ENCODE measurements at places on chromosomes 12 and 14. TPM values are rescaled to one million over a fixed set of nuclear protein-coding genes. Genes with fewer than 3 reads are reported as not detected.
A peak's percentile ranks its signal among the peaks of the same experiment; 100 is the strongest.

The SLC16A7 gene
- 20.4 TPM for total RNA-seq

The PTPRB gene
- total RNA-seq: not detected

The PPP1R13B gene
- total RNA-seq: 15.9 TPM

GRCh38 chr12:29707846-29708245 lies 75.9 kb downstream of the TMTC1 start:
- no peak overlapping the region for H3K27ac ChIP-seq
- H3K27me3 ChIP-seq: no peaks in the 10 kb centered on the region
- no peak for DNase-seq
- H3K4me3 ChIP-seq: no peak overlapping the region
- no peaks in the 10 kb centered on the region for H3K4me1 ChIP-seq
- no peaks in the 10 kb centered on the region for H3K36me3 ChIP-seq

- H3K36me3 ChIP-seq: peaks cover 9% of the 10 kb centered on the region
- no peak for DNase-seq
- H3K4me3 ChIP-seq: no peak overlapping the region
- no peaks in the 10 kb centered on the region for H3K27me3 ChIP-seq
Measured at GRCh38 chr12:15928870-15929571, 17.9 kb downstream of the DERA start.

DNA sequence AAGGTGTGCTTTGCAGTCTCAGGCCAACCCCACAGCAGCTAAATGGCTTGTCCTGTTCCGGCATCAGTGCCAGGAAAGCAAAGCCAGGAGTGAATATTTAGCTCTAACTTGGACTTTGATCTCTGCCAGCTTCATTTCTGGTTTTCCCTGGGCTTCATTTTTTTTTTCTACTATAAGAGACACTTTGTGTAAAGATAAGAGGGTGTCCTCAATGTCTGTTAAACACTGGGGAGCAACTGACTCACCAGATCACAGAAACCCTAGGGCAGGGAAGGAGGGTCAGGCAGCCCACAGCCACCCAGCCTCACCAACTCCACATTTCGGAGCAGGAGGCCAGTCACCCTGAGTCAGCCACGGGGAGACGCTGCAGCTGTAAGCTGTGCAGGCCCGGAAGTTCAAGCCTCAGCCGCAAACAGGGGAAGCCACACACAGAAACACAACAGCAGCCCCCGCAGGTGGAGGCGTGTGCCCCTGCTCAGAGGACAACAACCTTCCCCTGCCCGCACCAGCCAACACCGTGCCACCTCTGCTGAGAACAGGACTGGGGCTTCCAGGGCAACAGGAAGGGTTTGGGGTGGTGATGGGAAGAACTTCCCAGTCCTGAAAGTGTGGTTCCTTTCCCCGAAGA lies 6.3 kb downstream of the TNFRSF1A start:
- no peak overlapping the region for H3K27ac ChIP-seq
- H3K4me1 ChIP-seq: no peaks in the 10 kb centered on the region
- H3K36me3 ChIP-seq: peaks cover 47% of the 10 kb centered on the region
- peak; percentile 90 for DNase-seq

- H3K4me3 ChIP-seq: no peak overlapping the region
- H3K36me3 ChIP-seq: no peaks in the 10 kb centered on the region
- H3K4me1 ChIP-seq: no peaks in the 10 kb centered on the region
- H3K27me3 ChIP-seq: peaks cover 52% of the 10 kb centered on the region
- H3K27ac ChIP-seq: no peak overlapping the region
- DNase-seq: no peak
Measured at GRCh38 chr12:125194163-125194773, 129.0 kb downstream of the AACS start.

GRCh38 chr12:120869376-120869775 lies 34.8 kb downstream of the SPPL3 start:
- peaks cover 19% of the 10 kb centered on the region for H3K4me1 ChIP-seq
- H3K27ac ChIP-seq: no peak overlapping the region
- H3K27me3 ChIP-seq: no peaks in the 10 kb centered on the region
- peaks cover 7% of the 10 kb centered on the region for H3K36me3 ChIP-seq
- DNase-seq: no peak
- no peak overlapping the region for H3K4me3 ChIP-seq

- no peak overlapping the region for H3K27ac ChIP-seq
- no peaks in the 10 kb centered on the region for H3K4me1 ChIP-seq
- DNase-seq: no peak
- no peaks in the 10 kb centered on the region for H3K36me3 ChIP-seq
Measured at GRCh38 chr14:51185754-51186153, 54.3 kb upstream of the TMX1 start.

GRCh38 chr12:113297214-113297587 lies 37.7 kb downstream of the SLC8B1 start:
- peaks cover 7% of the 10 kb centered on the region for H3K36me3 ChIP-seq
- DNase-seq: no peak
- H3K4me3 ChIP-seq: no peak overlapping the region

DNA sequence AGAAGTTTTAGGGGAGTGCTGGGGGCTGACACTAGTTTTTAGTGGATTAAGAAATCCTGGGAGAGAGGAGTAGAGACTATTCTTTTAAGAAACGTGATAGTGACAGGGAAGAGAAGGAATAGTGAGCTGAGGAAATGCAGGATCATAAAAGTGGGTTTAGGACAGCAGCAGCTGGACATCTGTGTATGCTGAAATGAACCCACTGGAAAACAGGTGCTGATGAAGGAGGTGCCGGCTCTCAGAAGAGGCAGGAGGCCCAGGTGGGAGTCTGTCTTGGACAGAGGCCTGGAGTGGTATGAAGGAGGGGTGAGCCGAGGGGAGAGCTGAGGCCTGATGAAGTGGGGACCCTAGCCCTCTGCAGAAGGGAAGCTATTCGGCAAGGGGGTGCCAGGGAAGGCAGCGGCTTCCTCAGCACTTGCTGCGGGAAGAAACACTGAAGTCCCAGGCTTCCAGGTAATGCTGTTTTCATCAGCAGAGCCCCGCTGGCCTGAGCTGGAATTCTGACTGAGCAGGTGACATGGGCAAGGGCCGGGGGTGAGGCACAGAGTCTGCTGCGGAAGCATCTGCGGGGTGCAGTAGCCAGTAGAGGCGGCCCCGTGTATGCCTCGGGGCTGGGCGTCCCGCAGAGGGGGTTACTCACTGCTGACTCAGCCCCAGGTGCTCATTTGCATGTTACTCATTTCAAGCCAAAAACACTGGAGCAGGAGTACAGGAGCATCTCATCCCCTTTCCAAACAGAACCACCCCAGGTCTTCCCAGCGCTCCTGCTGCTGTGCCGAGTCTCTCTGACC lies 89.7 kb downstream of the TMCC3 start:
- no peaks in the 10 kb centered on the region for H3K36me3 ChIP-seq
- H3K4me1 ChIP-seq: peaks cover 10% of the 10 kb centered on the region
- DNase-seq: no peak

DNA sequence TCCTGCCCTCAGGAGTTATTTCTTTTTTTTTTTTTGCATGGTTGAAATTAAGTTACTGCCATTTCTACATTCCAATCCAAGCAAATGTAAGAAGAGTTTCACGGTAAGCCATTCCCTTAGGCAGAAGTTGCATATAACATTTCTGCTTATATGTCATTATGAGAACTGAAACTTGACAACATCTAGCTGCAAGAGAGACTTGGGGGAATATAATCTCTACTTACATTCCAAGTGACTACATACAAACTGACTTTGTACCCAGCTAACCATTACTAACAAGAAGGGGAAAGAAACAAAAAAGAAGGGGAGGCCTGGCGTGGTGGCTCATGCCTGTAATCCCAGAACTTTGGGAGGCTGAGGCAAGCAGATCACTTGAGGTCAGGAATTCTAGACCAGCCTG lies 7.3 kb upstream of the RESF1 start:
- peaks cover 23% of the 10 kb centered on the region for H3K4me1 ChIP-seq
- H3K27ac ChIP-seq: no peak overlapping the region
- DNase-seq: no peak
- H3K36me3 ChIP-seq: peaks cover 50% of the 10 kb centered on the region
- no peak overlapping the region for H3K4me3 ChIP-seq
- H3K27me3 ChIP-seq: no peaks in the 10 kb centered on the region

DNA sequence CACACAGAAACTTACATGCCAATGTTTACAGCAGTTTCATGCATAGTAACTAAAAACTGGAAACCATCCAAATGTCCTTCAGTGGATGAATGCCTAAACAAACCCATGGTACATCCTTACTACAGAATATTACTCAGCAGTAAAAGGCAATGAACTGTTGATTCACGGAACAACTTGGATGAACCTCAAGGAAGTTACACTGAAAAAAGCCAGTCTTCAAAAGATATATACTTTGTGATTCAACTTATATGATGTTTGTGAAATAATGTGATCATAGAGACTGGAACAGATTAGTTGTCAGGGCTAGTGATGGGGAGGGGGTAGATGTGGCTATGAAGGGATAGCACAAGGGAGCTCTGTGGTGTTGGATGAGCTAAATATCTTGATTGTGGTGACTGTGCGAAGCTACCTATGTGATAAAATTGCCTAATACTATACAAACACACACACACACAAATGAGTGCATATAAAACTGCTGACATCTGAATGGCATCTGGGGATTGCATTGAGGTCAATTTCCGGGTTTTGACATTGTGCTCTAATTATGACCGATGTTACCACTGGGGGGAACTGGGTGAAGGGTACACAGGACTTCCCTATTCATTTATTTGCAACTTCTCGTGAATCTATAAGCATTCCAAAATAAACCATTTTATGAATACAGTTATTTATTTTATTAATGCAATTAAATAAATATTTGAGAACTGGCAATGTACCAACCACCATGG lies 94.3 kb downstream of the RIN3 start:
- peaks cover 22% of the 10 kb centered on the region for H3K4me1 ChIP-seq
- no peak overlapping the region for H3K4me3 ChIP-seq
- peaks cover 6% of the 10 kb centered on the region for H3K36me3 ChIP-seq
- no peaks in the 10 kb centered on the region for H3K27me3 ChIP-seq
- H3K27ac ChIP-seq: no peak overlapping the region

The OLR1 gene
- not detected for total RNA-seq

- peaks cover 2% of the 10 kb centered on the region for H3K27me3 ChIP-seq
- H3K4me3 ChIP-seq: peak overlapping the region; percentile 59
- DNase-seq: no peak
- peak overlapping the region; percentile 59 for H3K27ac ChIP-seq
Measured at GRCh38 chr12:4214877-4215228, 58.7 kb upstream of the CCND2 start.

The DIP2B gene
- total RNA-seq: 20.3 TPM

The PLA2G1B gene
- total RNA-seq: not detected

The PLEKHD1 gene
- 0.15 TPM for total RNA-seq

- H3K27me3 ChIP-seq: peaks cover 24% of the 10 kb centered on the region
- no peaks in the 10 kb centered on the region for H3K36me3 ChIP-seq
- H3K4me3 ChIP-seq: peak overlapping the region; percentile 82
- H3K4me1 ChIP-seq: peaks cover 24% of the 10 kb centered on the region
- no peak for DNase-seq
Measured at GRCh38 chr12:48866052-48866711, 512 bp upstream of the RND1 start.

- H3K27me3 ChIP-seq: peaks cover 28% of the 10 kb centered on the region
- DNase-seq: no peak
Measured at GRCh38 chr12:54870048-54870447, 15.7 kb downstream of the MUCL1 start.

The TRPV4 gene
- not detected for total RNA-seq

The TMTC1 gene
- total RNA-seq: 0.63 TPM

- H3K27me3 ChIP-seq: no peaks in the 10 kb centered on the region
- H3K4me3 ChIP-seq: no peak overlapping the region
- no peak overlapping the region for H3K27ac ChIP-seq
- H3K36me3 ChIP-seq: peaks cover 9% of the 10 kb centered on the region
Measured at GRCh38 chr14:98977451-98977850, 294.5 kb downstream of the BCL11B start.

The TIGAR gene
- total RNA-seq: 11.8 TPM

GRCh38 chr14:38556252-38556651 lies 300.4 kb upstream of the CLEC14A start:
- H3K4me3 ChIP-seq: no peak overlapping the region
- H3K27ac ChIP-seq: no peak overlapping the region
- no peaks in the 10 kb centered on the region for H3K36me3 ChIP-seq
- DNase-seq: no peak

The NPAS3 gene
- total RNA-seq: not detected

GRCh38 chr14:87960013-87960787 lies 32.8 kb downstream of the GALC start:
- H3K4me3 ChIP-seq: no peak overlapping the region
- peaks cover 25% of the 10 kb centered on the region for H3K4me1 ChIP-seq
- H3K27ac ChIP-seq: peak overlapping the region; percentile 68

GRCh38 chr12:22477894-22478287 lies 66.5 kb downstream of the C2CD5 start:
- H3K4me3 ChIP-seq: no peak overlapping the region
- H3K4me1 ChIP-seq: peaks cover 25% of the 10 kb centered on the region
- no peaks in the 10 kb centered on the region for H3K27me3 ChIP-seq
- H3K27ac ChIP-seq: peak overlapping the region; percentile 16
- no peak for DNase-seq

DNA sequence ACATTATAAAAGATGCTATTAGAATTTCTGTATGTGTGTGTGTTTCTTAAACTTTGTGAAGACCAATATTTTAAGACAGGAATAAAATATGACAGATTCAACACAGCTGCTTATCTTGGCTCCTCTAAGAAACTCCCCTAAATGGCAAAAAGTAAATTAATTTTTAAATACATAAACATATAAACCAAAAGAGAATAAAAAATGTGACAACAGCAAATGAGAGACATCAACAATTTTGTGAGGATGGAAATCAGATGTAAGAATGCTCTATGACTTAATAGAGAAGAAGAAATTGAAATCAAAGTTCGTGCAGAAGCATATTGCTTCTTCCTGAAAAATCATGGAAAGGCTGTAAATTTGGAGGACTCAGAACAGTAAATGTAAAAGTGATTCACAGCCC lies 1083.8 kb downstream of the FLRT2 start:
- H3K36me3 ChIP-seq: no peaks in the 10 kb centered on the region
- H3K4me1 ChIP-seq: no peaks in the 10 kb centered on the region

GRCh38 chr14:51792809-51793208 lies 67.6 kb upstream of the GNG2 start:
- H3K27ac ChIP-seq: no peak overlapping the region
- H3K36me3 ChIP-seq: no peaks in the 10 kb centered on the region
- H3K4me1 ChIP-seq: no peaks in the 10 kb centered on the region
- no peak overlapping the region for H3K4me3 ChIP-seq

- no peaks in the 10 kb centered on the region for H3K4me1 ChIP-seq
- H3K27me3 ChIP-seq: no peaks in the 10 kb centered on the region
- H3K27ac ChIP-seq: no peak overlapping the region
Measured at GRCh38 chr12:114194956-114195355, 211.0 kb downstream of the TBX5 start.

DNA sequence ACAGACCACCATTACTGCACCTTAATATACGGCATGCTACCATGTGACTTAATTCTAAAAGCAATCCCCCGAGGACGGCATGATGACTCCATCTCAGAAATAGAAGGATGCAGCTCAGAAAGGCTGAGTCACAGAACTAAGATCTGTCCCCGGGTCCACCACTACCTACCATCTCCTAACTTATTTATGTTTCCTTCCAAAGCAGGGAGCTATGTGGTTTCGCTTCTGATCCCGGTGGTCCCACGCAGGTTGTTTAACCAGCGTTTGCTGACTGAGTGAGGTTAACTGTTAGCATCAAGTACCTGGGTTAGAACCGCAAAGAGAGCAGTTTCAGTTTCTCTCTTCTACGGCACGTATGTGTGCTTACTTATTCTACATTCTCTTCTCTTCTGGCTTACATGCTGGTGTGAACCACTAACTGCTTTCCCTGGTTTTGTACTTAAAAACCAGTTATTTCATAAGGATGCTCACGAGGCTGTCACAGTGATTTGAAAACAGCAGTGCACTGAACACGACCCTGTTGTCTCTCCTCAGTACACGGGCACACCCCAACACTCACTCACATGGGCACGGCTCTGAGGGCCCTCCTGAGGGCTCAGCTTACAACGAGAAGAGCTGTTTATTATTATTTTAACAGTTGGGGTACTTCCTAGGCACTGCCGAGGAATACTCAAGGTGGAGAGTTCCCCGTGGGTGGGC lies 66.7 kb downstream of the CCDC88C start:
- DNase-seq: peak; percentile 76
- H3K36me3 ChIP-seq: peaks cover 47% of the 10 kb centered on the region
- H3K4me3 ChIP-seq: peak overlapping the region; percentile 71
- H3K27me3 ChIP-seq: no peaks in the 10 kb centered on the region
- H3K4me1 ChIP-seq: peaks cover 90% of the 10 kb centered on the region
